ENCODE measurements at places on chromosomes 5 and 9. TPM values are rescaled to one million over a fixed set of nuclear protein-coding genes. Genes with fewer than 3 reads are reported as not detected.

GRCh38 chr5:166441-167372, 24.6 kb upstream of the LRRC14B start:
- DNase-seq: no peak

PRDM9 gene
- not detected for total RNA-seq

DNA sequence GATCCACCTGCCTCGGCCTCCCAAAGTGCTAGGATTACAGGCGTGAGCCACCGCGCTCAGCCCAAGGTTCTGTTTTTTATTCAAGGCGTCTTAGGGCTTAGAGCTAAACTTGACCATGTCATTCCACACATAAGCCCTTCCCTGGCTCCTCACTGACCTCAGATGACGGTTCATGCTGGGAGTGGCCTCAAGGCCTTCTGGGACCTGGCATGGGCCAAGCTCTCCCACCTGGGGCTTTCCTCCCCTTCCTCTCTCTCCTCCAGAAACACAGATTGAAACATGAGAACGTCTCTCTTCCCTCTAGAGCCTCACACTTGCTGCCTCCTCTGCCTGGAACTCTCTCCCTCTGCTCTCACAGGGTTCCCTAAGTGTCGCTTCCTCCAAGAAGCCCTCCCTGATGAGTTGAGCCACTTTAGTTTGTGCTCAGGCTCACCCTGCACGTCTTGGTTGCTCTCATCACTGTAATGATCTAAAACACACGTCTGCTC, 155.6 kb upstream of the IER5L start:
- DNase-seq: no peak

DNA sequence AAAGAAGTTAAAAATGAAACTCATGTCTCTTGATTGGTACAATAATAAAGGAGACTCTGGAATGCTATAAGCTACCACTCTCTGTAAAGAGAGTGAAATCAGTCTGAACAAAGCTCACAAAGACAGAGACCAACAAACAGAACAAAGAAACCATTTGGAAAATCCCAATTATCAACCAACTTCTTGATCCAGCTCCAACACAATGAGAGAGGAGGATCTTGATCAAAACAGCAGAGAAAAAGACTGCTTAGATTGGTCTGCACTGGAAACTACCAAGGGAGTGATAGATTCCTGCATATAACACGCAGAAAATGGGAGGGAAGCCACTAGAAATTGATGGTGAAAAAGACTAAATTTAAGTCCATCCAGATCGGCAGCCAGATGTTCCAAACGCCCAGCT, 23.1 kb upstream of the RNF38 start:
- DNase-seq: no peak

ADAMTS13 gene
- total RNA-seq: 1.3 TPM

- DNase-seq: no peak
Measured at GRCh38 chr5:173944511-173944910, 44.5 kb upstream of the C5orf47 start.

DNA sequence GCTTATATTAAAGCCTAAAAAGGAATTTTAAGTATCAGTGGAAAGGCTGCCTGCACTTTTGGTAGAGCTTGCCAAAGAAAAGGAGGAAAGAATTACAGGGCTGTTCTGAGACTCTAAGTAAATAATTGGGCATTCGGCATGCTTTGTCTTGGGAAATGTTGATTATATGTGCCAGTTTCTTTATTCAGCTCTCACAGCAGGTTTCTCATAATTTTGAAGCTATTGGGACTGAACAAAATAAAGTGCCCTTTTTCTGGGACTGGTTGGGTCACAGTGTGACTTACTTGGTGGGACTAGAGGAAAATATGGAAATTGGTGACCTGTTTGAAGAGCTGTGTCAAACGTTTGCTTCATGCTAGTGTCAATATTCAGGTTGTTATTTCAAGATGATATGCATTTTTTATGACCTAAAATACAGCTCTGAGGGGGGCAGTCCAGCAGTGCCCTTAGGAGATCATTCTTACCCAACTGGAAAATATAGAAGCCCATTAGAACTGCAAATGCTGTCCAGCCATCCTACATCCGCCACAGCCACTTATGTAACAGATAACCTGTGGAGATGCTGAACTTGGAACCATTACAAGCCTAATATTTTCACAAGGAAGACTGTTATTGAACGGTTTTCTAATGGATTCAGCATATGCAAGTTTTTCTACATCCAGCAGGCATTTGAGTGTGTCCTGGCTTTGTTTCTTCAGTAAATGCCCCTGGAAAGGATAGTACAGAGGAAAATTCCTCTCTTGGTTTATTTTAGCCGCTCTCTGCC, 122.4 kb downstream of the SNCAIP start:
- DNase-seq: peak; percentile 37

GRCh38 chr5:168939887-168940544, 360.8 kb upstream of the PANK3 start:
- DNase-seq: no peak

SHISAL2B gene
- total RNA-seq: not detected

DNA sequence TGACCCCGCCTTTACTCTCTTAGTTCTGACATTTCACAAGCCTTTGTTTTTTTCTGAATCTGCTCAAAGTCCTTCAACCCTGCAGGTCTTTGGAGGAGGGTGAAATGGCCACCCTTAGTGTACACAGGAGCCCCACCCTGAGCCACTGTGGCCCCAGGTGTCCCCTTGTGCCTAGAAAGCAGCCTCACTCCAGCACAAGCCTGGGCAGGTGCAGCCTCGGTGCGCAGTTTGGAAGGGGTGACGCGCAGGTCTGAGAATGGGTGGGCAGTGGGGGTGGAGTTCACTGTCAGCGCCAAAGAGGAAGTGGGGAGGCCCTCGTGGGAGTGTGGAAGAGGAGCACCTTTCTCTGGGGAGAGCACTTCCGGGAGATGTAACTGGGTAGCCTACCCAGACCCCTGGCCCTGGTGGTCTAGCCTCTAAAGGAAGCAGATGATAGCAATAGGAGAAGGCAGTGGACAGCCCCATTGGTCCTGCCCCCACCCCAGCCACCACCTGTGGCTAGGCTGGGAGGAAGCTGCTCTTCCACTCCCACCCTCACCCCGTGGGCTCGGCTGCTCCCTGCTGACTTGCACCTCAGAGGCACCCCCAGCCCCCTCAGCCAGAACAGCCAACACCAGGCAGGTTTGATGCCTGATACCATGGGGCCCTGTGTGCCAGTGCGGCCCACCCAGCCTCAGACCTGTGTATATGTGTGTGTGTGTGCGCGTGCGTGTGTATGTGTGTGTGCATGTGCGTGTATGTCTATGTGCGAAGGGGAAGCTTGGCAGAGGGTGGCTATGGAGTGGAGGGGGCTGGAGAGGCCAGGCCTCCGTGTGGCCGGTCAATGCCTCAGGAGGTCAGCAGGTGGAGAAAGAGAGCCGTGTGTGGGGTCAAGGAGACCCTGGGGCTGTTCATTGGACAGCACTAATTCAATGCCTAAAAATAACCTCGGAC, 16.8 kb upstream of the DAB2IP start:
- no peak for DNase-seq

DNA sequence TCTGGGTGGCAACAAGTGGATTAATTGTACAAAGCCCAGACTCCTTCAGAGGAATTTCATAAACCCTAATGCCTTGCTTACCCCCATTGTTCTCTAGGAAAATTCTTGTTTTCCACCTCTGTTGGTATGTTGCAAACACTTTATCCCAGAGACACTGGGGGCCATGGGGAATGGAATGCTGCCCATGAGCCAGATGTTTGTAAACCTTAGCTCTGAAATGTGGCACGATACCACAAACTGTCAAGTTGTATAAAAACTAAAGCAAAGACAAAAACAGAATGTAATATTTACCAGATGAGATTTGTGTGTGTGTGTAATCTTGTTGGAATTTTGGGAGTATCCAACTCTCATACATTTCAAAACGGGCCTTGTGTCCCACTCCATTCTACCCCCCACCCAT, 465.0 kb downstream of the EBF1 start:
- no peak for DNase-seq

DNA sequence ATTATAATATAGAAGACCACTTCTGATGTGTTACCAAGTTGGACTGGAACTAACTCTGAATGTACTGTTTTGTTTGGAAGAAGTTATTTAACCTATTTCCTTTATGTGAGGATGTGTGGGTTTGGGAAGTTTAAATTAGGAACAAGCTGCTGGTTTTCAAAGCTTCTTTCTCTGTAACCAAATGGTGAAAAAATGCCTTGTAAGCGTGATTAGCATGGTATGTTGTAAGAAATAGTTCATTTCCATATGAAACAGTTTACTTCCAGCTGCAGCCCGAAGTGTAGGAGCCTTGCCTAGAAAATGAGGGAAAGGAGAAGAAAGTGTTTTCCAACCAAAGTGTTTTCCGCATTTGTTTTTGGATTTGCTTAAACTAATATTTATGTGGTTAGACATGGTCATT, 36.0 kb downstream of the TTC1 start:
- no peak for DNase-seq

DNA sequence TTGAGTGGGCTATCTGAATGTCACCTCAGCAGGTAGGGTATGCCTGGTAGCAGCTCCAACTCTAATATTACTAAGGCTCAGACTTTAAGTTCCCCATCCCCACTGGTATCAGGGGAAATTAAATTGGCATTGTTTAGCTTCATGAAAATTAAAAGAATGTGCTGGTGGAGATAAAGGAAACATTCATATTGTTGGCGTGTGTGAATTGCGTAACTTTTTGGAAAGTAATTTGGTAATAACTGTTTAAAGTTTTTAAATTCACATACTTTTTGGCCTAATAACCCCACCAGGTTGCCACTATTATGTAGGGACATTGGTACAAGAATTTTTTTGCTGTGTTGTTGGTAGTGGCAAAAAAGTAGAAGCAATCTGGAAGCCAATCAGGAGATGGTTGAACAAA, 29.4 kb downstream of the TNPO1 start:
- DNase-seq: no peak

DNA sequence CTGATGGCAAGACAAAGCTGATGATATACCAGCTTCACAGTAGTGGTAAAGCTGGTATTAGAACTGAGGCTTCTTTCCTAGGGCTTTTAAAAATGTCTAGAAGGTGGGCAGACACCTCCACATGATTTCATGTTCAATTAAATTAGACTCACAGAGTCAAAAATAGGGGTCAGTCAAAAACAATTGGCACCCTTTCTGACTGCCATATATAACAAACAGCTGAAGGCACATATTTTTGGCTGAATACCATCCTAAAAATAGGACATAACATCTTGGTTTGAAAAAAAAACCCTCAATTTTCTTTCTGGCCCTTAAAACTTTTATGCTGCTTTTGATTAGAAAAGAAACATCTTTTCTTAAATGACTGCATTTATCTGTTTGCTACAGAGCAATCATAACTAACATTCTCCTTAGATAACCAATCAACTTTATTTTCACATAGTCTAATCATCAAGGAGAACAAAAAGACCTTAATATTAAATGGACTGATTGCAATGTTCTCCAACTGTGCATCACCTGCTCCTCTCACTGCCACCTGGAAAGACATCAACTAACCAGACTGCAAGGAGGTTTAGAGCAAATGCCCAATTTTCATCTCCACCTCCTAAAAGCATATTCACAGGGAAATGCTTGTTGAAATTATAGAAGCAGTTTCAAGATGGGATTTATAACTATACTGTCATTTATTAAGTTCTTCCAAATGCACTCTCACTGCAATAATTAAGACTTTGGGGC, 3.2 kb downstream of the SGTB start:
- no peak for DNase-seq

PDGFRB gene
- 98.7 TPM for total RNA-seq

DNA sequence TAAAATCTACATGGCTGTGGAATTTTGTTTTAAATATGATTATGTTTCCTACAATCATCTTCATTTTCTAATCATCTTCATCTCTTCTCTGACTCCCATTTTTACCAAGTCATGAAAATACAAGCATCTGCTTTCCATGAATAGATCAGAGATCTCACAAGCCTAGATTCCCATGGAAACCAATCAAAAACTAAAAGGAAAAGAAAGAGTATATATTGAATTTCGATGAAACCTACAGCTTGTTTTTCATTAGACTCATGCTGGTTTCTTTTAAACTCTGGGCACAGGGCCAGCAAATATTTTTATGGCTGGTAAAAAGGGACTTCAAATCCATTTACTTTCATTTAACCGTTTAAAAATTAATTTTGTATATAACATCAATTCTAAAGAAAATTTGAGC, 51.2 kb downstream of the INVS start:
- DNase-seq: no peak

SAXO1 gene
- 0.11 TPM for total RNA-seq

GRCh38 chr9:34454571-34455065, 3.8 kb downstream of the FAM219A start:
- DNase-seq: no peak

DNA sequence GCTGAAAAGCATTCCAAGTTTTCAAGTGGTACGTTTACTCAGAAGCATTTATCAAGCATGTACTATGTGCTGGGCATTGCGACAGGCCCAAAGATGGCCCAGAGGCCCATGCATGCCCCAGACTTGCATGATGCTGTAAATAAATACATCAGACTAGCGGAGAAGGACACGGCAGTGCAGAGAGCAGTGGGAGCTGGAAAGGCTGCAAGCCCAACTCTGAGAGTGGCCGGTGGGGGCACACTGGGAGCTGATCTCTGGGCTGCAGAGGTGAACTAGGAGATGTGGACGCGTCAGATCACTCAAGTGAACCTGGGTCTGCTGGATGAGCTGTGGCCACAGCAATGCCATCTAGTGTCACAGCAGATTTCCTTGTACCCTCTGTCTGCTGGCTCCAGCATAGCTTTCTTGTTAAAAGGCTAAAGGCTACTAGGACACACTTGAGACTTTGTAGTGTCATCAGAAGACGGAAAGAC, 246.9 kb downstream of the FANCC start:
- no peak for DNase-seq

- no peak for DNase-seq
Measured at GRCh38 chr5:104412649-104413240, 850.2 kb upstream of the NUDT12 start.

SGCD gene
- total RNA-seq: 38.6 TPM

DNA sequence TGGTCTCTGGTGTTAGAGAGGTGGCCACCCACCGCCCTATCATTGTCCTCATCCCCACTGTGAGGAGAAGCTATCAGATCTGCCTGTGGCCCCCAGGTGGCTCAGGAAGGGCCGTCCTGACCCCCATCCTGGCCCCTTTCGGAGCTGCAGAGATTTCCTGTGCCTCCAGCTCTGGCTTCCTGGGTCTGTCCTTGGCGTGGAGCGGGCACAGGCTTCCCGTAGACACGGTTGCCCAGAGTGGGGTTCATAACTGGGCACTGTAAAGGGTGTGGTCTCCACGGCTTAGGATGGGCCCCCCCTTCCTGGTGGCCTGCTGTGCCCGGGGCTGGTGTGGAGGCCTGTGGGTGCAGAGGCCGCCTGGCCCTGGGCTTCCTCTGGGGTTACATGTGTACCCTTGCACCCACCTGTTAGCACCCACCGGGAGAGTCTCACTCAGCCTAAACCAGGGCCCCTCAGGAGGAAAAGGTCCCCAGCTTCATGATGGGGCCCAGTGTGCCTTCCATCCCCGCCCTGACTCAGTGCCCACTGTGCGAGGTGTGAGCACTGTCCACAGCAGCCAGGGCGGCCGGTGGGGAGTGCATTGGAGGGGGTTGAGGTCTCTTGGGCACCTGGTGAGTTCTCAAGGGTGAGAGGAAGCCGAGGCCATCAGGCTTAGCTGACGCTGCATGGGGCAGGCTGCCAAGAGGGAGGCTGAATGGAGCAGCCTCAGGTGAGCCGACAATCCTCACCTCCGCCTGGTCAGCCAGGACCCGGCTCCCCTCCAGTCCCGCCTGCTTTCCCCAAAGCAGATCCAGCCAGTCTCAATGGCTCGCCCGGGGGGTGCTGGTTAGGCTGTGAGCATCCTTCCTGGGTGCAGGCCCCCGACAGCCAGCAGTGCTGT, 15.3 kb upstream of the AJM1 start:
- DNase-seq: no peak

HSPB3 gene
- total RNA-seq: 68.8 TPM
